ENCODE measurements at places on chromosomes 3 and 15.

- DNase-seq: no peak
These were observed 21.4 kb downstream of the HDC start for GRCh38 chr15:50244153-50244552.

DNA sequence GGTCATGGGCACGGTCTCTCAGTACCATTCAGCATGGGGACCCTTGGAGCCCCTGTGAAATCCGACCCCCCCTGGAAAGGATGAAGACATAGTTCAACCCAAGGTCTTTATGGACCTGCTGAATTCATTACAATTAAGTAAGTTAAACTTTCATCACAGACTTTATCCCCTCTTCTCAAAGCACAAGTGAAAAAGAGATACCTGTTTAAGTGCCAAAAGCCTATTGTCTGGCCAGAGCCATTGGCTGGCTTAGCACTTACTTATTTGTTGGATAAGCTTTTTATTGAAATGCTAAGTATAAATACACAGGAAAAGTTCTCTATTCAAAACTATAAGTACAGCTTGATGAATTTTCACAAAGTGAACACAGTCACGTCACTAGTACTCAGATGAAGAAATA lies 128.4 kb upstream of the NR2E3 start:
- DNase-seq: no peak

GRCh38 chr3:134685929-134686802 lies 35.3 kb upstream of the KY start:
- peak; percentile 38 for DNase-seq

DNA sequence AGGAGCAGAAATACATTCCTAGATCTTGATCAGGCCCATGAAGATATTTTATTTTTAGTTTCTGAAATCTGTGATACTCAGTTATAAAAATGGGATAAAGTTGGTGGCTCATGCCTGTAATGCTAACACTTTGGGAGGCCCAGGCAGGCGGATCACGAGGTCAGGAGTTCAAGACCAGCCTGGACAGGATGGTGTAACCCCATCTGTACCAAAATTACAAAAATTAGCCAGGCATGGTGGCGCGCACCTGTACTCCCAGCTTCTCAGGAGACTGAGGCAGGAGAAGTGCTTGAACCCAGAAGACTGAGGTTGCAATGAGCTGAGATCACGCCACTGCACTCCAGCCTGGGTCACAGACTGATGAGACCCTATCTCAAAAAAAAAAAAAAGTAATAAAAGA lies 105.5 kb downstream of the IL1RAP start:
- no peak for DNase-seq

DNA sequence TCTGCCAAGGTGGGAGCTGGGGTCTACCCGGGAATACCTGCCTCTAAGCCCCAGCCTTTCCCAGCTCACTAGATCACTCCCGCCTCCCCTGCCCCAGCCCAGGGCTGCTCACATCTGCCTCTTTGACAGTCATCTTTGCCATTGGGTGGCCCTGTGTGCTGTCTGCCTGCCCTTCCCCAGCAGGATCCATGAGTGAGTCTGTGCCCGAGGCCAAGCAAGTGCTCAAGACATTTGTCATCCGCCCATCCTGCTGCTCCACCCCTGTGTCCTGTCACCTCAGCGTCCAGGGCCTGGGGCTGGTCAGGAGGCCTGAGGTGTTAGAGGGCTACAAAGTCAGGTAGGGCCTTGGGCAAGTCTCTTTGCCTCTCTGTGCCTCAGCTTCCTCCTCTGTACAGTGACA lies 89.4 kb downstream of the LSM3 start:
- DNase-seq: no peak

GRCh38 chr3:72303926-72304325 lies 519.0 kb upstream of the PROK2 start:
- no peak for DNase-seq

GRCh38 chr3:101966226-101966625 lies 116.9 kb downstream of the NFKBIZ start:
- DNase-seq: no peak

GRCh38 chr15:90884719-90885431 lies 571 bp downstream of the FES start:
- DNase-seq: no peak

DNA sequence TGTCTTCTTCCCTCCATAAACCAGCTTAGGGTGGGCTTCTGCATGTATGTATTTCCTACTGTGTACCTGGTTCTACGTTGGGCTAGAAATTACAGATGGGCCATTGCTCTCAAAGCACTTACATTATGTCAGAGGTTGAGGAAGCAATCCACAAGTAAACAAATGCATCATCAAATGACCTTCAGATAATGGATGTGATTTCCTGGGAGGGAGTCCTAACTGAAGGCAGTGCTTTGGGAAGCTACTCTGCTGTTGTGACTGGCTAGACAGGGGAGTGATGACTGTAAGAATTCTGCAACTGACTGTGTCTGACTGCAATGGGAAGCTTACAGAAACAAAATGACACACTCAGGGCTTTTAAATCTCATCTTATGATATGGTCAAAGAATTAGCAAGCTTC lies 71.0 kb upstream of the PRR23E start:
- DNase-seq: no peak

- peak; percentile 85 for DNase-seq
These were observed 108.5 kb upstream of the PFN2 start for GRCh38 chr3:150079029-150079739.

DNA sequence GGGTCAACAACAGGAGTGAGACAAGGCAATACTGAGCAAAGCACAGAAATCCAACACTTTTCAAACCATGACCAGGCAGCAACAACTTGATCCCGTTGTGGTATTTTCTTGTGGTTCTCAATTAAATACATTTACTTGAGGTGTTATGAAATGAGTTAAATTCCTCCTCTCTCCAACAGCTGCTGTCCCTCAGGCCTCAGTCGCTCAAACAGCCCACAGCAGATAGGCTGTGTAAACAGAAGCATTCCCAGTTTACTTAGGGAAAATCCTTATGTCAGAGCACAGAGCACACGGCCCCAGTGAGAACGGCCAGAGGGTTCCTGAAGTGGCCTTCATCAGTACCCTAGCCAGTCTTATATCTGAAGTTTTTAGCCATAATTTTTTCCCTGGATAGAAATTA lies 359.9 kb downstream of the AGBL1 start:
- no peak for DNase-seq

GRCh38 chr3:55329849-55330248 lies 157.3 kb downstream of the WNT5A start:
- DNase-seq: peak; percentile 84

DNA sequence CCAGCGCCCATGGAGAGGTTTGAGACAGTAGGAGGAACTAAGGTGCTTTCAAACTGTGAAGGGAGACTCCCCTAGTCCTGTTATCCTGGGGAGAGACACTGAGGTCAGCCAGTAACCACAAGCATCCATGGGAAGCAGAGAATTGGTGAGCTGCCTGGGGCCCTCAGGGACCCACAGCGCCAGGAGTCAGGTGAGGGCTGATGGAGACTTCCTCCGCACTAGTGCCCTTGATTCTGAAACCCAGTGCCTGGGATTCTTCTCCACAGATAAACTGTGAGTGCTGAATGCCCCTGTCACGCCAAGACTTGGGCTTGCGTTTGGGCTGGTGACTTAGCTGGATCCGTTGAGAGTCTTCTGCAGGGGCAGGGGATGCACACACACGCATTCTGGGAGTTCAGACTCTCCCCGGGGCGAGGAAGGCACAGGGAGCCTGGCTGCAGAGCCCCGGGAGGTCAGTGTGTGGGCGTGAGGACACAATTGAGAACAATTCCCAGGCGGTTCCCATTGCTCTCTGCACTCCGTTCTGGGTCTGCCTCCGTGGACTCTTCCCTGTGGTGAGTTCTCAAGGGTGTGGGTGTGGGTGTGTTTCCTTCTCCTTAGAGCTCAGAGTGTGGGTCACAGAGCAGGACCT lies 37.9 kb upstream of the SLCO2A1 start:
- no peak for DNase-seq

- DNase-seq: no peak
These were observed 20.8 kb upstream of the SNTN start for GRCh38 chr3:63631670-63632069.

DNA sequence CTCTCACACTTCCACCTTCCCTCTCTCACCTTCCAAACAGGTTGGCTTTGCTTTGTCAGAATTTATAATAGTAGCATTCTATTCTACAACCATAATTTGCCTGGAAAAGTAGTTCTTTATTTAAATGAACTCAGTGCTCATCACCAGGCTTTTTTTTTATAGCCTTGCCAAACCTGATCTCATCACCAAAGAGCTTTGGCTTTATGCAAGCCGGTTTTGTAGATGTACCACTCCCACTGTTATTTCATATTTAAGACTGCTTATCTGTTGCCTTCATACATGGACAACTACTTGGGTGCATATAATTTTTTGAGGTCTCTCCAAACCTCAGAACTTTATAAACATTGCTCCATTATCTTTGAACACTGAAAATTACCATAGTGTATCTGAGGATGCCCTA lies 246.1 kb upstream of the PPP2R3A start:
- no peak for DNase-seq

DNA sequence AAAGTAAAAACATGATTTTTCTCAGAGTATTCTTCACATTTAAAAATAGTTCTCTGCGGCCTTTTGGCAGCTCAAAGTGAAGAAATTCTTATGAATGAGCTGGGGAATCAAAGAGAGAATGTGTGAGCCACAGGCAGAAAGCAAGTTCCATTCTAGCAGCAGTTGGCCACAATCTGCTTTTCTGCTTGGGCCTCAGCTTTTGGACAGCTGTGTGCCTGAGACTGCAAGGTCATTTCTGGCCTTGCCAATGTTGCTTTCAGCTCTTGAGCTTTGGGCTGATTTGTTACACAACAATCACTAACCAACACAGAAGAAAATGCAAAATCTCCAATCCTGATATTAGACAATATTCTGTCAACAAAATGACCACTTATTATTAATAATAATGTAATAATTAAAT lies 14.4 kb upstream of the TM4SF4 start:
- no peak for DNase-seq

DNA sequence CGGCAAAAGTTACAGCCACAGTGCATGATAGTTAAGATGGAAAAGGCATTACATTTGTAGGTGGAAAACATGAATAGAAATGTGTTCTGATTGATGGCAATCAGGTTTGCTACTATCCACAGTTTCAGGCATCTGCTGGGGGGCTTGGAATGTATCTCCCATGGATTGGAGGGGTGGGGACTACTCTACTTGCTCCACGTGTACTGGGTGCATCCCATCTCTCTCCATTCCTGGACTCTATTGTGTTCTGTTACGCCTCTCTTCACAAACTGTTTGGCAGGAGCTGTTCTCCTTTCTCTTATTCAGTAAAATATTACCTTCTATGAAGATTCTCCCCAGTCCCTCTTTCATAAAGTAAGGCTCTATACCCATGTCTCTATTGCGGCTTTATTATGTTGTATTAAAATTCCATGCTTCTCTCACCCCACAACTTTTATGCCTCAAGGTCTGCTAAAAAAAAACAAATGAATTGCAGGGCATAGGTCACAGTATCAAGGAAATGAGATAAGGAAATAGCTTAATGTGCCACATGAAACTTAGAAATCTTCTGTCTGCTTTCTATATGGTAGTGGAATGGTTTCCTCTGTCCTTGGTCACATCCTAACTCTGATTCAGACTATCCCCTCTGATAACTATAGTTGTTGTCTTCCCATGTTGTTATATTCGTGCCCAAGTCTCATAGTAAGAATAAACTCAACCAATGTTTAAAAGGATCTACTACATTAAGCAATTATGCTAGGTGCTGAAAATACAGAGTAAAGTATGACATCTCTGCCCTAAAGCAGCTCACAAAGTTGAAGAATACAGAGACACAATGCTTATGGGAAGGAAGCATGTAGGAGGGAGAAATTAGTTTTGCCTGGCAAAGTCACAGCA lies 43.2 kb downstream of the LRRFIP2 start:
- no peak for DNase-seq

GRCh38 chr15:75171408-75171807 lies 30.3 kb upstream of the C15orf39 start:
- DNase-seq: no peak

GRCh38 chr3:1228289-1228688 lies 135.5 kb downstream of the CNTN6 start:
- DNase-seq: no peak

DNA sequence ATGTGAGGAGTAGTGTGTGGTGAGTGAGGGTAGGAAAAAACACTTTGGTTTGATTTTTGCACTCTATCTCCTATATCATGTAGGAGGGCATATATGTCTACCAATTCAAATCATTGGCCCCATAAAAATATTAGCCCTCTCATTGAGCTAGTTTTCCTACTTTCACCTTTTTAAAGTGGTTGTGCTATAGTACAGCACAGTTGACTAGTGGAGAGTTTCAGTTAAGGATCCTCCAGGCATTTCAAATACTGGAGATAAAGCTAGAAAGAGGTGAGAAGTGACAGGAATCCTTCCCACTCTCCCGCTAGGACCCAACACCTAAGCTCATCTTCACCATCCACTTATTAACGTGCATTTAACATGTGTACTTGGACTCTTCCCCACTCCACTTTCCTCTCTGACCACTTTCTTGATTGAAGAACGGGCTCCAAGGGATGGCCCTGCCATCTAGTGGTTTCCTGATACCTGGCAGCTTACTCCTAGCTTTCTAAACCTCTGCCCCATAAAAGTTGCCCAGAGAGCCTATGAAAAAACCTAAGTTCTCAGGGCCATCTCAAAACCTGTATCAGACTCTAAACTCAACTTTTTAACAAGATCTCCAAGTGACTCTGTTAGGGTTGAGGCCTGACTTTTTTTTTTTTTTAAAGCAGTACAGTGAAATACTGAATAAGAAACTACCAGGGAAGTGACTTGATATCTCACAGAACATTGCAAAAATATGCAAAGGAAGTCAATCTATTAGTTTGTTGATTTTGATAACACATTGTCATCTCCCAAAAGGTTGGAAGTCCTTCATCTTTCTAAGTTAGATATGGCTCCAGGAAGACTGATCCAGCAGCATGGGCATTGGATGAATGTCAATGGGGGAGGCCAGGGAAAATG lies 17.9 kb downstream of the IL12A start:
- peak; percentile 67 for DNase-seq

GRCh38 chr15:48064421-48064820 lies 56.4 kb upstream of the SLC24A5 start:
- peak; percentile 3 for DNase-seq

GRCh38 chr15:71545223-71545760 lies 265.1 kb upstream of the NR2E3 start:
- DNase-seq: no peak

DNA sequence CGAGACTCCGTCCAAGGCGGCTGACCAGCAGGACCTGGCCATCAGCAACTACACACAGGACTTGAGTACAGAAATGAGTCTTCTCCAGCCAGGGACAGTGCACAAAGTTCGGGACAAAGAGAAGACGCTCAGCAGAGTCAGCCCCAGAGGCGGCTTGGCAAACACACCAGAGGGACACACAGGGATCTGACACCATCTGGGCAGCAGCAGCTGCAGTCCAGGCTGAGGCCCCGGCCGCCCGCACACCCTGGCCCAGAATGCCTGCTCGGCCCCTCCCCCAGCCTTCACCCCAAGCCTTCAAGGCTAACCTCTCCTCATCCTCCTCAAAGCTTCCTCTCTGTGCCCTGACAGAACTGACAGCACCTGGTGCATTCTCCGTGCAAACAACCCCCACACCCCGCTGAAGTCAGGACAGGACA lies 61.1 kb downstream of the XXYLT1 start:
- DNase-seq: no peak

All from fibroblast of the conjunctiva (primary cell).